ENCODE measurements at places on chromosomes 4 and X.

DNA sequence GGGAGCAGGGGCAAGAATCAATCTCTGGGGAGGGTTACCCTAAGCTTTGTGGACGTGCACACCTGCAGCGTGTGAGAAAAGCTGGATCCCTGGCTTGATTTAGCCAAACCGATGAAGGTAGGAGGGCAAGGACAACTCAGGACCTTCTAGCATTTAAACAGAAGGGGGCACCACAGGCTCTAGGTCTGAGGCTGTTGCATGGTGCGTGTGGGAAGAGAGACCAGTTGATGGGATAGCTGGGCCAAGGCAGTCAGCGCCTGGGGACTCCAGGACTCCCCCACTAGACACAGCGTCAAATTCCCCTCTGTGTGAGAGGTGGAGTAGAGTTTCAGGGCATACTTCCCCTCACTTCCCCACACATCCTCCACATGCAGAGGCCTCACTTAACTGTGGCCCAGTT, 4.3 kb downstream of the GABRQ start:
- no peak for DNase-seq

- DNase-seq: peak; percentile 17
These were observed 53.4 kb downstream of the ZNF518B start for GRCh38 chr4:10403633-10404445.

DNA sequence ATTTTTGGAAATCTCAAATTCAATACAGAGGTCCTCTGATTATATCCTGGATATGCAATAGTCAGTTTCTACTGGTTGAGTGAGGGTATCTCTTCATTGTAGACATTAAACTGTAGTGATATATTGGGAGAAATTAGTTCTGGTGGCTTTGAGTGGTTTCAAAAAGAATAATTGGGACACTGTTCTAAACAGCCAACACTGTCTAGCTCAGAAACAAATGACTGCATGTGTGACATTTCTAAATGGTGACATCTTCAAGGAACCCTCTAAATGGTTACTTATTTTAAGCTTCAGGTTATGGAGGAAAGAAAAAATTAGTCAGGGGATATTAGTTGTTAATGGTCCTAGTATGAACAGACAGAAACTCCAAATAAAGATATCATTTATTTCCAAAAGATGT, 186.2 kb downstream of the LARP7 start:
- DNase-seq: no peak

DNA sequence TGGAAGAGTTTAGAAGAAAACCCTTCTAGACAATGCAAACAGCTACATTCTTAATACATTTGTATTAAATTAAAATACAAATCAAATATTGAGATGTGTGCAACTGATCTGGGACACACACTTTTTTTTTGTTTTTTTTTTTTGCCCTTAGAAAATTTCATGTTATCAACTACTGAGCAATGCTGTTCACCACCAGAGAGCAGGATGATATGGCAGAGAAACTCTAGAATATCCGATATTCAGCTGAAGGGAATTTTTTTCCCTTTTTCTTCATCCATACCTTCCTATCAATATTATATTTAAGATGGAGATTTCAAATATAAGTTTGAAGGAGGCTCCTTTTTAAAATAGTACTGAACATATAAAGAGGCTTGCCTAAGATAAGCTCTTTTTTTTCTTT, 1.0 kb downstream of the NDST3 start:
- DNase-seq: no peak

DNA sequence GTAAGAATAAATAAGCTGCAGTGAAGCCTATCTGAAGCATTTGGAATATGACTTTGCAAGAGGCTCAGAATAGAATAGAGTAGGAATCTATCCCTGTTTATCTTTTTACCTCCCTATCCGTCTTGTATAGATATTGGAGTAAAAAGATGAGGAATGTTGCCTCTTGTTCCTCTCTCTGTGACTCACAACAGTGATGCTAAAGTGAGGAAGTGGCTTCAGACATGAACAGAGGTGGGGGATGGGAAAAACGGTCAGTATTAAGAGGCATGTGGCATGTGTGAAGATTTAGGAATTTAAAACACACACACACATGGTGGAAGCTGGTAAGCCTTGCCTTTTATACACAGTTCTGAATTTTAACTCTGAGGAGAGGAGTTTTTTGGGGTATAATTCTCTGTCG, 3.8 kb upstream of the DCAF4L1 start:
- DNase-seq: peak; percentile 77

DNA sequence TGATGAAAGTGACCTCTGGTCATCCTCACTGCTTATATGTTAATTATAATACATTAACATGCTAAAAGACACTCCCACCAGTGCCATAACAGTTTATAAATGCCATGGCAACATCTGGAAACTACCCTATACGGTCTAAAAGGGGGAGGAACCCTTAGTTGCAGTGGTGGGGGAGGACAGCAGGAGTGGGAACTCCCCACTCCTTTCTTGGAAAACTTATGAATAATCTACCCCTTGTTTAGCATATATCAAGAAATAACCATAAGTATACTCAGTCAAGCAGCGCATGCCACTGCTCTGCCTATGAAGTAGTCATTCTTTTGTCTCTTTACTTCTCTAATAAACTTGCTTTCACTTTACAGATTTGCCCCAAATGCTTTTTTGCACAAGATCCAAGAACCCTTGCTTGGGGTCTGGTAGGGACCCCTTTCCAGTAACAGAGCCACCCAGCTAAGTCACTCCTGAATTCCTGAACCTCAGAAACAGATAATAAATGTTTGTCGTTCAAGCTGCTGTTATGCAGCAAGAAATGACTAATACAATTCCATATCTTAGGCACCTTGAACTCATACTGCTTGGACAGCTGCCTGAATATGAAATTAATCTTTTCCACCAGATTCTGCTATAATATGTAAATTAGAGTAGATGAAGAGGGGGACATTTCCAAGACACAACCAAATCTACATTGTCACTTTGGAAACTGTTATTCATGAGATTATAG, 14.4 kb upstream of the REPS2 start:
- DNase-seq: no peak

DNA sequence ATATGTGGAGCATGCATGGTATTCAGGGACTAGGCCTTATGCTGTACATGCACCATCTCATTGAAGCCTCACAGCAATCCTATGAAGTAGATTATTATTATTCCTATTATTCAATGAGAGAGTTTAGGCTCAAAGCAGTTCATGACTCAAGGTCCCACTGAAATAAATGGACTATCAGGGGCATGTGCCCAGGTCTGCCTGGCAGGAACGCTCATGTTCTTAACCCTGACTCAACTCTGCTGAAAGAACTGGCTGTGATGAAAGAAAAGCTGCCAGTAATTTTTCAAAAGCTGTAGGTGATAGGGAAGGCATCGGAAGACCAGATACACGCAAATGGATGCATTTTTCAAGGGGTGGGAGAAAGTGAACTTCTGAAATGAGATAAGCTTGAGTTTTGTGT, 243.4 kb downstream of the PTTG2 start:
- no peak for DNase-seq

GRCh38 chrX:155263854-155264628, at the start of gene RAB39B:
Gene RAB39B (minus strand): TSS chrX:155264491. CDS start chrX:155264288, 203 bp downstream.
- DNase-seq: peak; percentile 53

DNA sequence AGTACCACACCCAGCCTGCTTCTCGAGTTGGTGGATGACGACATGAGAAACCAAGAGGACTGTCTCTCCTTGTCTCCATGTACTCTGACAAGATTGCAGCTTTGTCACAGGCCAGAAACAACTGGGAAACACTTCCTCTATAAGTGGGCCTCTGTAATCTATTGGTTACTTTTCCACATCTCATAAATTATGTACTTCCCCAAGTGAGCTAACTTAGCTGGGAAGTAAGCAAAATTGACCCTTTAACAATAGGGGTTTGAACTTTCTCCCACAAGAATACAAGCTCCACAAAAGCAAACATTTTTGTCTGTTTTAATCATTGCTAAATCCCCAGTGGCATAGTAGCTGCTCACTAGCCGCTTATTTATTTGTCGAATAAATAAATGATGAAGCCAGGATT, 14.1 kb upstream of the USO1 start:
- DNase-seq: no peak

DNA sequence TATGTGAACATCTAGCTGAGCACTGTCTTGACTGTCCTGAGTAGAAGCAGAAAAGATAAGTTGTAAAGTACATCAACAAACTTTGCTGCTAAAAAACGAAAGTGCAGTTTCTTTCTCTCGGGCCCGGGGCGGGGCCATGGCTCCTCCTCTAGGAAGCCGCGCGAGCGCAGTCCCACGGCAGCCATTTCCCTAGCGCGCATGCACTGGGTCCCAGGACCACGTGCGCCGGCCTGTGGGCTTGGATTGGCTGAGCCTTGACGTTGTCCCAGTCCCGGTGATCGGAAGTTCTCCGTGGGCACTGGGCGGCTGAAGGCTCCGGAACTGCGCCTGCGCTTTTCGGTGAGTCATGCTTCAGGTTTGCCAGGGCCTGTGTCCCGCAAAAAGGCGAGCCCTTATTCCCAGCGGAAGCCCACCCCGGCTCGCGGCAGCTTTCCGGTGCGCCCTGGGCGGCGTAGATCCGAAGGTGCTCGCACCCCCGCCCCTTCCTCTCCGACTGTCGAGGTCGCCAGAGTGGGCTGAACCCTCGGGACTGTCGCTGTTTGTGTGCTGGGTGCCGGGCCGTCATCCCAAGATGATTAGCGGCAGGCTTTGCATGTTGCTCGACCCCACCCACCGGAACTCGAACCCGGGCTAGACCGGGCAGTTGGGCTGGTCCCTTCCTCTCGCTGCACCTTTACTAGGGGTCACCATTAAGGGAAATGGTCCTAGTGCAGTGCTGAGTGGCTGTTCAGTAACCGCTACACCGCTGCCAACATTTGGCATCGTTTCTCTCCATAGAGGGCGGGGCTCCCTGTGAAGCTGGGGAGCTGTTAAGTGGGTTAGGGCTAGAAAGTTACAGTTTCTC, at the start of gene TCEANC:
TCEANC (plus strand) TSS at position 292 of the 844 bp plus-strand sequence. CDS start 9,368 bp downstream, outside the sequence.
- DNase-seq: peak; percentile 94

GRCh38 chr4:127307996-127308395, 324.8 kb upstream of the INTU start:
- peak; percentile 45 for DNase-seq

- DNase-seq: no peak
These were observed 87.3 kb downstream of the SLC2A9 start for GRCh38 chr4:9933956-9934355.

DNA sequence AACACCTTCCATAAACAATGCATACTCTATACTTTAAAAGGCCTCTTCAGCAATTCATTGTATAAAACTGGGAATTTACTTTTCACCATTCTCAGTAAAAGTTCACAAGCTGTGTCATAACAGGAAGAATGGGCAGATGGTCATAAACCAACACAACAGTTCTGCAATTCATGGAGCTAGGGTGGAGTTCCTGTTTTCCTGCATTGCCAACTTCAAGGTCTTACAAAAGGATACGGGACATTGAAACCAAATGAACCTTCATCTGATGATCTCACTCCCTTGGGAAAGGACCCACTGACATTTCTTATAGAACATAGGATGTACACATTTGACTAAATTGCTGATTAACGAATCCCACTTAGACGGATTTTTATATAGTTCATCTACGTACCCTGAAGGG, 4.1 kb downstream of the KDR start:
- DNase-seq: no peak

DNA sequence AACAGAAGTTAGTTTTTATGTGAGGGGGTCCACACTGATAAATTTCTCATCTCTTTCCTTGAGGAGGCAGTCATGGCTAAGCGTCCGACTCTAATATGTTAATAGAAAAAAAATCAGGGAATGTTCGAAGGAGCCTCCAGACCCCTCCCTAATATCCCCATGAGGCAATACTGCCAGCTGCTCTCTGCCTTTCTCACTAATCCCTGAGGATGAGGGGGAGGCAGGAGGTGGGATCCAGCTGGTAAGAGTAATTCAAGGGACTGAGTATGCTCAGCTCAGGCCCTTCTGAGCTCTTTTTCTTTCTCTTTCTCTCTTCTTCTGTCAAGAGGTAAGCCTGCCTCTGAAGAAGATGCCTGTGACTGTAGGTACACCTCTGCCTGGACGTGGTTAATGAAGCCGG, 51.7 kb downstream of the PIR start:
- DNase-seq: peak; percentile 1

- no peak for DNase-seq
These were observed 20.5 kb upstream of the AFM start for GRCh38 chr4:73460913-73461522.

- DNase-seq: peak; percentile 1
These were observed 34.1 kb upstream of the AFF2 start for GRCh38 chrX:148466292-148466691.

- DNase-seq: no peak
These were observed 1133.5 kb downstream of the FAT4 start for GRCh38 chr4:126448086-126448845.

GRCh38 chrX:11341274-11342201, 48.3 kb downstream of the AMELX start:
- peak; percentile 91 for DNase-seq

GRCh38 chr4:179867300-179867878, 2375.8 kb upstream of the TENM3 start:
- no peak for DNase-seq

All from LHCN-M2 (cell line).